ENCODE measurements at places on chromosomes 16 and 17. TPM values are rescaled to one million over a fixed set of nuclear protein-coding genes. Genes with fewer than 3 reads are reported as not detected.

DNA sequence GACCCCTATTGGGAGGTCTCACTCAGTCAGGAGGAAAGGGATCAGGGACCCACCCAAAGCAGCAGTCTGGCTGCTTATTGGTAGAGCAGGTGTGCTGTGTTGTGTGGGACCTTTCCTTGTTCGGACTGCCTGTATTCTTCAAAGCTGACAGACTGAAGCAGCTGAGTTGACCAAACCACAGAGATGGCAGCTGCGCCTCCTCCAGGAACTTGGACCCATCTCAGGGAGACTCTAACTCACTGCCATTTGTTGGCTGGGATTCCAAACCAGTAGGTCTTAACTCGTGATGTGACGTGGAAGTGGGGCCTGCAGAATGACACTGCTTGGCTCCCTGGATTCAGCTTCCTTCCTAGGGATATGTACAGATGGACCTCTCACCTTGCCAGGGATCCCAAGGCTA, 9.6 kb upstream of the UQCRC2 start:
- peak; percentile 95 for DNase-seq
- no peaks in the 10 kb centered on the region for H3K36me3 ChIP-seq
- no peaks in the 10 kb centered on the region for H3K27me3 ChIP-seq
- no peak overlapping the region for H3K4me3 ChIP-seq
- H3K4me1 ChIP-seq, result peaks cover 12% of the 10 kb centered on the region

GRCh38 chr17:66115246-66115645, 76.7 kb downstream of the CEP112 start:
- H3K27ac ChIP-seq, result no peak overlapping the region
- DNase-seq, result no peak
- H3K36me3 ChIP-seq, result peaks cover 60% of the 10 kb centered on the region
- H3K4me1 ChIP-seq, result no peaks in the 10 kb centered on the region
- no peak overlapping the region for H3K4me3 ChIP-seq
- H3K27me3 ChIP-seq, result no peaks in the 10 kb centered on the region

DNA sequence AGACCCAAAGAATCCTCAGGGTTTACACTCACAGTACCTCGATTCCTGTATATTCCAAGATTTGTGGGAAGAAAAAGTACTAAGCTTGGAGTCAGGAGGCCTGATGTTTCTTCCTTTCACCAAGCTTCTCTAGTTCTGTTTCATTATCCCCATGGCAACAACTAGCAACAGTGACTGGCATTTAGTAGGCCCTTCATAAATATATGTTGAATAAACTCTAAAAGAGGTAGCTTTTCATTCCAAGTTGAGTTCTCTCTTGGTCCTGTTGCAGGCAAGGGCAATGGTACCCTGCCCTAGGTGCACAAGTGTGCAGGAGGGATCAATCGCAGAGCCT, 527 bp upstream of the UBE2Z start:
- peak overlapping the region; percentile 67 for H3K27ac ChIP-seq
- H3K27me3 ChIP-seq, result no peaks in the 10 kb centered on the region
- peaks cover 13% of the 10 kb centered on the region for H3K4me1 ChIP-seq
- no peak for DNase-seq
- H3K36me3 ChIP-seq, result peaks cover 22% of the 10 kb centered on the region

DNA sequence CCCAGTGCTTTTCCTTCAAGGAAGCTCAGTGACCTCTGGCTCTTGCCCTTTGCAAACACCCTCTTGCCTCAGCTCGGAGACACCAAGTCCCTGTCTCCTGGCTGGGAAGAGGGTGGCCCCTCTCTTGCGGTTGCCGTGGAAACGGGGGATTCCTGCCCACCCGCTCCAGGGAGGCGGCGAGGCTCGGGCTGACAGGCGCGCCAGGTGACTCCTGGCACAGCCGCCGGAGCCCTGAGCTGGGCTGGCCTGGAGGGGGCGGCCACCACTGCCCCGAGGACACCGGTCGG, 71.4 kb downstream of the ABR start:
- no peak for DNase-seq
- no peaks in the 10 kb centered on the region for H3K36me3 ChIP-seq
- H3K4me3 ChIP-seq, result peak overlapping the region; percentile 54
- no peaks in the 10 kb centered on the region for H3K27me3 ChIP-seq
- H3K27ac ChIP-seq, result no peak overlapping the region

DNA sequence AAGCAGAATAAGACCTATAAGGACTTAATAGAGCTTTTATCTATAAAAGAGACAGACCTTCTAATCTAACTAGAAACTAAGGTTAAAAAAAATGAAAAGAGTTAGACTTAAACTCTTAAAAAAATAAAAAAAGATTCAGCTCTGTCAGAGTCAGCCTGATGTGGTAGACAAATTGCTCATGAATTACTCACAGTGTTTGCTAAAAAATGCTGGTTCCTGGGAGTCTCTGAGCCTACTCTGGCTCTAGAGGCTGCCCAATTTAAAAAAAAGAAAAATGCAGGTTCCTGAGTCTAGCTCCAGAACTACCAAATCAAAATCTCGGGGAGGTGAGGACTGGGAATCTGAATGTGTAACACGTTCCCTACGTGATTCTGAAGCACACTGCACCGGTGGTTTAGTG, 18.1 kb downstream of the SOST start:
- peaks cover 4% of the 10 kb centered on the region for H3K27me3 ChIP-seq
- no peak overlapping the region for H3K27ac ChIP-seq
- no peaks in the 10 kb centered on the region for H3K36me3 ChIP-seq
- H3K4me3 ChIP-seq, result no peak overlapping the region

Gene TAC4
- total RNA-seq, result not detected

Gene ANKRD40CL
- not detected for total RNA-seq

Gene NKD1
- total RNA-seq, result 0.02 TPM

Gene CA4
- total RNA-seq, result not detected

Gene ASIC2
- not detected for total RNA-seq

Gene GGT6
- not detected for total RNA-seq
